ENCODE measurements at places on chromosomes 3 and 15. TPM values are rescaled to one million over a fixed set of nuclear protein-coding genes. Genes with fewer than 3 reads are reported as not detected.
A peak's percentile ranks its signal among the peaks of the same experiment; 100 is the strongest.

DNA sequence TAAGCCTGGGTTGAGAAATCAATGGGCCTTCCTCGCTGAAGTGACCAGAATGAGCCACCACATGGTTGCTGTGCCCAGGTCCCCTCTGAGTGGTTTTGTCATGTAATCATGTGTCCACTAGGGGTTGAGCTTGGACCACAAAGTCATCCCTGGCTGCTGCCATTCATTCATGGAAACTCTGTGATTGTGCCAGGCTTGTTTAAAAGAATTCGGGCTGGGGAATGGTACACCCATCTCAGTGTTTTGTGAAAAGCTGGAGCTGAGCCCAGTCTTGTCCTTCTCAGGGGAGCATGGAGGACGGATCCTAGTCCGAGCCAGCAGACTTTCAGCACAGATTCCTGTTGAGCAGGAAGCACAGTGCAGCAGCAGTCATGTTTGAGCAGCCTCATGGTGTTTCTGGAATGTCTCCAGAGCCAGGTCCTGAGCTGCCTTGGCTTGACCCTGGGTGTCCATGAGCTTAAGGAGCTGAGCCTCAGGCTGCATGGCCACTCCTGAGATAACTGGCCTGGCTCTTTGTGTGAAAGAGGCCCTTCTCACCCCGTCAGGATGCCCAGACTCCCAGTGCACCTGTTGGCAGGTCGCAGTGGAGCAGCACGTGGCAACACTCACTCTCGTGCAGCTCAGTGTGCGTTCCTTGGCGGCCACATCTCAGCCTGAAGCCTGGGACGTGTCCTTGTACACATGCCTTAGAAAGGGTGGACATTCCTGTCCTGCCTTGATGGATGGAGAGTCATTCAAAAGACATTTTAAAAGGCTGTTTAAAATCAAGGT is 260.3 kb upstream of the TPM1 start:
- H3K4me3 ChIP-seq, result no peak overlapping the region
- no peak for DNase-seq
- no peak overlapping the region for H3K27ac ChIP-seq
- H3K27me3 ChIP-seq, result peaks cover 2% of the 10 kb centered on the region

Gene LRRC2
- not detected for total RNA-seq

GRCh38 chr3:11529281-11529680 is 114.4 kb downstream of the VGLL4 start:
- peaks cover 5% of the 10 kb centered on the region for H3K36me3 ChIP-seq
- H3K4me3 ChIP-seq, result no peak overlapping the region
- H3K27me3 ChIP-seq, result no peaks in the 10 kb centered on the region
- DNase-seq, result no peak
- no peak overlapping the region for H3K27ac ChIP-seq
- no peaks in the 10 kb centered on the region for H3K4me1 ChIP-seq

GRCh38 chr3:133927540-133928066 is 31.9 kb upstream of the RAB6B start:
- peak; percentile 54 for DNase-seq
- H3K36me3 ChIP-seq, result no peaks in the 10 kb centered on the region
- H3K27me3 ChIP-seq, result peaks cover 29% of the 10 kb centered on the region
- H3K4me1 ChIP-seq, result peaks cover 9% of the 10 kb centered on the region
- no peak overlapping the region for H3K27ac ChIP-seq

GRCh38 chr3:24220859-24221657 is 273.6 kb downstream of the THRB start:
- no peak for DNase-seq
- no peak overlapping the region for H3K4me3 ChIP-seq
- H3K27me3 ChIP-seq, result no peaks in the 10 kb centered on the region
- no peak overlapping the region for H3K27ac ChIP-seq
- no peaks in the 10 kb centered on the region for H3K4me1 ChIP-seq

- no peak overlapping the region for H3K27ac ChIP-seq
- no peaks in the 10 kb centered on the region for H3K27me3 ChIP-seq
- no peak overlapping the region for H3K4me3 ChIP-seq
These were observed 641.6 kb upstream of the TBL1XR1 start for GRCh38 chr3:177838766-177839350.

- H3K4me1 ChIP-seq, result peaks cover 13% of the 10 kb centered on the region
- no peak for DNase-seq
- H3K4me3 ChIP-seq, result no peak overlapping the region
These were observed 42.1 kb downstream of the IGF1R start for GRCh38 chr15:98690272-98690950.

Gene PRKCI
- 24.7 TPM for total RNA-seq

Gene UCN2
- total RNA-seq, result 0.11 TPM

DNA sequence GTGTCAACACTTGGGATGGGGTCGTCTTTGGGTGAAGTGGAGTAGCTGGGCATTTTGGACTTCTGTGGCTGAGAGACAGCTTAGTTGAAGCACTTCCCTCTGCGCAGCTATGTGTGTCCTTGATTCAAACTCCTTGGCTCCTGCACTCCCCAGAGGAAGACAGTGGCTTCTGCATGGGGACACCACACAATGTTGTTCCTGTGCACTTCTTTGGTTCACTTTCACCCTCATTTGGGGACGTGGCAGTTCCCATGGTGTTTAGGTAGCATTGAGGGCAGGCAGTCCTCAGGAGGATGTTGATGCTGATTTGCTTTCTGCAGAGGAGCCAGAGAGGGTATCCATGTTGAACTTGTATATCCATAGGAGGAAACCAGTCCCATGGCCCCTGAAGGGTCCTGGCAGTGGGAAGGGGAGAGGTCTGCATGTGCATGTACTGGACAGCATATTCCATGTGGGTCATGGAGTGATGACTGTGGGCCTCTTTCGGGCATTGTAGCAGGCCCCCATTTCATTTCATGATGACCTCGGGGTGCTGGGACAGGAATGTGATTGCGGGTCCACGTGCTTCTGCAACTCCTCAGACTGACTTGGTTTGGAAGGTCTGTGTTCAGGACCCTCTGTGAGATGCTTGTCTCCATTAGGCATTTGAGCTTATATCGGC is 135.4 kb downstream of the SNRPN start:
- no peaks in the 10 kb centered on the region for H3K4me1 ChIP-seq
- no peak overlapping the region for H3K27ac ChIP-seq
- peaks cover 82% of the 10 kb centered on the region for H3K36me3 ChIP-seq
- no peak for DNase-seq
- no peak overlapping the region for H3K4me3 ChIP-seq

GRCh38 chr15:27046880-27047279 is 75.9 kb downstream of the GABRG3 start:
- no peaks in the 10 kb centered on the region for H3K36me3 ChIP-seq
- no peak for DNase-seq
- no peaks in the 10 kb centered on the region for H3K27me3 ChIP-seq
- H3K27ac ChIP-seq, result no peak overlapping the region
- H3K4me1 ChIP-seq, result no peaks in the 10 kb centered on the region
- no peak overlapping the region for H3K4me3 ChIP-seq

DNA sequence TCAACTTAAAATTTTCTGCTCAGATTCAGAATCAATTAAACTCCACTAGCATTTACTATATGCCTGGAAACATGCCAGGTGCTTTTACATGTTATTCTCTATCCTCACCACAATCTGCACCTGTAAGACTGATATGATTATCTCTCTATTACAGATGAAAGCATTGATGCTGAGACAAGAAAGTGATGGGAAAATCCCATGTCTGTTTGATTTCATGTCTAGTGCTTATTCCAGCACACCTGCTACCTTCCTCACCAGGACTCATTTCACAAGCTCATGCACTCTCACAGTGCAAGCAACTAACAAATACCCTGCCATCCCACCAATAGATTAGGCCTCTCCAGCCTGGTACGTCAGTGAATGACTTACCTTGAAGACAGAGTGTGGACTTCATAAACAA is 25.0 kb upstream of the BCL6 start:
- peaks cover 39% of the 10 kb centered on the region for H3K4me1 ChIP-seq
- H3K36me3 ChIP-seq, result peaks cover 9% of the 10 kb centered on the region
- H3K27ac ChIP-seq, result no peak overlapping the region
- no peak for DNase-seq

DNA sequence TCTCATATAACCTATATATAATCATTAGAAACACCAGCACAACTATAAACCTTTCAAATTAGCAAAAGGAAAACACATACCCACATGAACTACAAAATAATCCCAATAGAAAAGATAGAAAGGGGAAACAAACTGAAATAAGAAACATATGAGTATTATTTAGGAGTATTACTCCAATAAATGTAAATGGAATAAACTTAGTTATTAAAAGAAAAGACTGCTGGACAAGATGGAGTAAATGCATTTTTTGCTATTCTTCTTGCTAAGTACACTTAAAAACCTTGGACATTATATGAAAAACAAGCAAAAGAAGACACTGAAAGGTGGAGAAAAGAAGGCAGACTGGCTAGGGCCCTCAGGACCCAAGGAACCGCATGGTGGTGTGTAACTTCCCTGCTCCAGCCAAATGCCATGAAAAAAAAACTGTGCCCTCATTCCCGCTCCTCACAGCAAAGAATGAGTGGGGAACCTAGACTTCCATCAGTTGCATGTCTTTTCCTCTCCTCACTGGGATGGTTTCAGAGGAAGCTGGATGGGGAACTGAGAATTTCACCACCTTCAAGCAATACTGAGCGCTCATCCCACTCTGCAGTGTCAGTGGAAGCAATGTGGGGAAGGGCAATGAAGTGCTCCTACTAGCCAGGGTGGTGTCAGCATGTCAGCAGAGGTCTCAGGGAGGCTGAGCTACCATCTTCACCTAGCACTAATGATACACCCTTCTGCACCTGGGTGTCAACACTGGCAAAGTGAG is 43.7 kb upstream of the ADAMTS17 start:
- H3K36me3 ChIP-seq, result no peaks in the 10 kb centered on the region
- H3K4me1 ChIP-seq, result no peaks in the 10 kb centered on the region
- no peak for DNase-seq

GRCh38 chr3:13792512-13793371 is 87.1 kb downstream of the WNT7A start:
- no peaks in the 10 kb centered on the region for H3K27me3 ChIP-seq
- no peaks in the 10 kb centered on the region for H3K4me1 ChIP-seq

Gene SHC4
- total RNA-seq, result 8.9 TPM

GRCh38 chr3:102207151-102207571 is 227.7 kb upstream of the ZPLD1 start:
- no peak for DNase-seq
- no peak overlapping the region for H3K27ac ChIP-seq
- no peak overlapping the region for H3K4me3 ChIP-seq
- peaks cover 2% of the 10 kb centered on the region for H3K4me1 ChIP-seq

DNA sequence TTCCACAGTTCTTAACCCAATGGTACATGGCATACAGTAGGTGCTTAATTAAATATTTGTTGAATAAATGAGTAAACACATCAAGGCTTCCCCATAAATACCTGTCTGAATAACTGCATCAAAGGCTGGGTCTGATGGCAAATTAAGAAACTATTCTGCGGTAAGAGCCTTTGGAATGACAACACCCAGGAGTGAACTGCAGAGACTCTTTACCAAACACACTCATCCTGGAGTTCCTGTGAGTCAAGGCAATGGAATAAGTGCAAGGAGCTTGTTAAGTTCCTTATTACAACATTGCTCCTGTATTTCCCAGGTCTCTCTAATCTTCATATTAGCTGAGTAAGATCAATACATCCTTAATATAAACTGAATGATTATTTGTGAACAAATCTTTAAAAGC is 119.9 kb upstream of the STT3B start:
- H3K4me1 ChIP-seq, result no peaks in the 10 kb centered on the region
- H3K36me3 ChIP-seq, result no peaks in the 10 kb centered on the region
- DNase-seq, result no peak
- H3K27ac ChIP-seq, result no peak overlapping the region
- peaks cover 8% of the 10 kb centered on the region for H3K27me3 ChIP-seq

Gene TMC3
- total RNA-seq, result not detected

DNA sequence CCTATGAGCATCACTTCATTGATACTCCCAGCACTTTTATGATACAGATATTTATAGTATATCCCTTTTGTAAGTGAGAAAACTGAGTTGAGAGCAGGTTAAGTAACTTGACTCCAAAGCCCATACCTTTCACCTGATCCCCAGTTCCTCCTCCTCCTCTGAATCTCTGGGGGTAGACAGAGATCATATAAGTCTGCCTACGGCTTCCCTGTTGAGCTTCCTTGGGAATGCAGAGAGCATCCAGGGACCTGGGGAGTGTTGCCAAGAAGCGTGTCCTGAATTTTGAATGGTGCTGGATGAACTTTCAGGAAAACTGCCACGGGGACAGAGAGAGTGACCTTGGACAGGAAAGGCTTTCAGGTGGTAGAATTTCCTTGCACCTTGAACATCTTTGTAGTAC is 268.5 kb downstream of the LRTM1 start:
- no peaks in the 10 kb centered on the region for H3K27me3 ChIP-seq
- no peak for DNase-seq
- H3K27ac ChIP-seq, result no peak overlapping the region

- H3K36me3 ChIP-seq, result no peaks in the 10 kb centered on the region
- H3K27me3 ChIP-seq, result no peaks in the 10 kb centered on the region
- DNase-seq, result no peak
- H3K4me3 ChIP-seq, result no peak overlapping the region
- H3K27ac ChIP-seq, result no peak overlapping the region
These were observed 74.4 kb upstream of the CTDSPL start for GRCh38 chr3:37787153-37787867.

DNA sequence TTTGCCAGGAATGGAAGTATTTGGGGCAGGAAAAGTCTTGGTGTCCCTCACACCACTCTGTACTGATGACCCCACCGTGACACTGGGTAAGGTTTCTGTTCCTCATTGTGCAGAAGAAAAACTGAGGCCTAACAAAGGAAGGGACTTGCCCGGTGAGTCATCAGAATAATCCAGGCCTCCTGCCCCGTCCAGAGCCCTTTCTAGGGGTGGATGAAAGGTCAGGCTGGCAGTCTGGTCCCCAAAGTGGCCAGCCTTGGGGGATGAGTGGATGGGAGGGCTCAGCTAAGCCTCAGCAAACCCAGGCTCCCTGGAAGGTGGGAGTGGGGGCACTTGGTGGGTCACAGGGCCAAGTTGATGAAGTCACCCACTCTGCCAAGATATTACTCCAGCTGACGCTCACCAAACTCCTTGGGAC is 2.3 kb upstream of the DNAH1 start:
- H3K36me3 ChIP-seq, result peaks cover 3% of the 10 kb centered on the region
- no peaks in the 10 kb centered on the region for H3K27me3 ChIP-seq
- peak overlapping the region; percentile 58 for H3K27ac ChIP-seq

Gene DUOXA2
- not detected for total RNA-seq

GRCh38 chr3:161354554-161354953 is 16.8 kb downstream of the SPTSSB start:
- peaks cover 4% of the 10 kb centered on the region for H3K4me1 ChIP-seq
- no peak overlapping the region for H3K27ac ChIP-seq
- no peak for DNase-seq
- H3K36me3 ChIP-seq, result no peaks in the 10 kb centered on the region
- peaks cover 20% of the 10 kb centered on the region for H3K27me3 ChIP-seq

Gene CHRFAM7A
- total RNA-seq, result 2.1 TPM

Gene PLA2G4D
- not detected for total RNA-seq

DNA sequence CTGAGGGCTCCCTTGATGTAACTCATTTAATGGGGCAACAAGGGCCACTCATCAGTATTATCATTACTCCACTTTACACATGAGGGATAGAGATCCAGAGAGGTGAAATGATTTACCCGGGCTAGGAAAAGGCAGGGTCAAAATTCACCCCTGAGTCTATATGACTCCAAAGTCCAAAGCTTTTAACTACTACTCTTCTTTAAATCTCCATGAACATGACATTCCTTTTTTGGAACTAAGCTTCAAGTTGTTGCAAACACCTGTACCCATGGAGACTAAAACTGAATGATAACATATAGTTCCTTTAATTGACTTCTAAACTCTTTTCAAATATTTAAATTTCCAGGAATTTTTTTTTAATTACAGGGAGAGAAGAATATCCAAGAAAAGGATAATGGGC is 292.9 kb upstream of the GADL1 start:
- no peaks in the 10 kb centered on the region for H3K4me1 ChIP-seq
- no peak overlapping the region for H3K27ac ChIP-seq
- DNase-seq, result no peak
- peaks cover 6% of the 10 kb centered on the region for H3K27me3 ChIP-seq

GRCh38 chr15:89161666-89162065 is 59.7 kb downstream of the RLBP1 start:
- no peak overlapping the region for H3K4me3 ChIP-seq
- H3K4me1 ChIP-seq, result peaks cover 3% of the 10 kb centered on the region
- H3K27ac ChIP-seq, result peak overlapping the region; percentile 39
- no peaks in the 10 kb centered on the region for H3K27me3 ChIP-seq
- H3K36me3 ChIP-seq, result peaks cover 36% of the 10 kb centered on the region

All from activated T-helper 2 cell treated with anti-CD3 and anti-CD28 coated beads, Interferon-gamma antibody, Interleukin-2, Interleukin-4, amounts not matched to agents 10 μg/mL and 5 μg/mL and 100 μg/mL, durations not matched to agents 14 hours and 24 hours and 36 hours (primary cell).